ENCODE measurements at places on chromosomes 5 and 9.

DNA sequence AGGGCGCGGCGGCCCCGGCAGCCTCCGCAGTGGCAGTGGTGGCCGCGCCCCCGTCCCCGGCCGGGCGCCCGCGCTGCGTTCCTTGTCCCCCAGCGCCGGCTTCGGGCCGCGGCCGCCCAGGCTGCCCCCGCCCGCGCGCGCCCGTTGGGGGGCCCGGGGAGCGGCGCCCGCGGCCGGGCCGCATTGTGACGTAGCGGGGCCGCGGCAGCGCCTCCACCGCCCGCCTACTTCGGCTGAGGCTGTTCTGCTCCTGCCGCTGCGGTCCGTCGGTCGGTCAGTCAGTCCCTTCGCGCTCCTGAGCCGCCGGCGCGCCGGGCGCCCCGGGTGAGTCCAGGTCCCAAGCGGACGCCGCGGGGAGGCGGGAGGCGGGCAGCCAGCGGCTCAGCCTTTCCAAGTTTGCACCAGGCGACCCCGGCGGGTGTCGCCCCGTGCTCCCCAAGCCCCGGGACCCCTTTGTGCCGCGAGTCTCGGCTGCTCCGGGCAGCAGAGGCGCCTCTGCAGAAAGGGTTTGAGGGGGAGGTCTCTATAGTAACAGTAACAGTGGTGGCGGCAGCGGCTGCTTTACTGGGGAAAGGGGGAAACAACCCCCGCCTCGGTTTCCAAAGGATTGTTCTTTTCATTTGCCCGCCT is at the start of gene SNCAIP:
SNCAIP (plus strand) TSS at position 277 of the 630 bp plus-strand sequence. CDS start 78,898 bp downstream, outside the sequence.
- DNase-seq: no peak

DNA sequence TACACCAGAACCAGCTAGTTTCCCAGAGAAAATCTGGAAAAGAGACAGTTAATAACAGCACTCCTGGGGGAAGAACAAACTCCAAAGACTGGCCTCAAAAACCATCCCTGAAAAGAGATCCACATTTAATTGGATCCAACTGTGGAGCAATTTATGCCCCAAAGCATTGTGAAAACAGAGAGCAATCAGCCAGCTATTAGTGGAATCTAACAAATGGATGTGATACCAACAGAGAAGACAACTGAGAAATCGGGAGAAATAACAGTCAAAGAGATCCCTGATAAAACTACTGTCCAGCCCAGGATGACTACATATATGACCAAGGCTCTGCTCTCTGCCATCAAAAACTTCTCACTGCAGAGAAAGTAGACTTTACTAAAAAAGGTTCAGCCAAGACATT is 40.5 kb upstream of the TRIO start:
- no peak for DNase-seq

DNA sequence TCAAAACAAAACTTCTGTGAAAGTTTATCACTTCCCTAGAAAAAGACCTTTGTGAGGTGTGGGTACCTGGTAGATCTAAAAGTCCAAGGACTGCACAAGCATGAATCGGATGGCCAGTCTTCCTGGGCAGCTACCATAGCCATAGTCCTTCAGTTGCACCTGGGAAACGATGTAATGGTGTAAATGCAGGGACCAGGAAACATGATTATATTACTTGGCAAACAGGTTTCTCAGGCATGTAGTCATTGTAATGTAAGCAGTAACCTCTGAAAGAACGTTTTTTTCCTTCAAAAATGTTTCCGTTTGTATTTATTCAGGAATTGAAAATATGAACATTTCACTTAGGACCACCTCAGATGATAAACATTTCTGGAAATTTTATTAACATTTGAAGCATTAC is 433.4 kb downstream of the DTWD2 start:
- DNase-seq: no peak

DNA sequence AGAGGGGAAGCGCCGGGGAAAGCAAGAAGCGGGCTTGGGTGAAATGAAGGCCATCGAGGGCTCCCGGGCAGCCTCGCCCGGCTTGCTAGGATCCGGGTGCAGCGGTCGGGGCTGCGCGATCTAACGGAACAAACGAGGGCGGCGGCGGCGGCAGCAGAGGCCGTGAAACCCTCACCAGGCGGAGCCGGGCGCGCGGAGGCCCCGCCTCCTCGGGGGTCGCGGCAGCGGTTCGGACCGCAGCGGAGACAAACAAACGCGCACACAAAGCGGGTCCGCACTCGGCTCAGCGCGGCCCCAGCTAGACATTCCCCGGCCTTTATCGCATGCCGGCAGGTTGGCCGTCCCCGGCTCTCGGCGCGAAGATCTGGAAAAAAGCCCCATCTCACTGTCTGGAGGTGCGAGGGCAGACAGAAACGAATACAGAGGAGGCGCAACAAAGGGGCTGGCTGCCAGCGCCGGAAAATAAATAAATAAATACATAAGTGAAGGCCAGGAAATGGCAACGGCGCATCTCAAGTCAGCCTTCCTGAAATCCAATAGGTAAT is 10.5 kb upstream of the TRIM36 start:
- no peak for DNase-seq

DNA sequence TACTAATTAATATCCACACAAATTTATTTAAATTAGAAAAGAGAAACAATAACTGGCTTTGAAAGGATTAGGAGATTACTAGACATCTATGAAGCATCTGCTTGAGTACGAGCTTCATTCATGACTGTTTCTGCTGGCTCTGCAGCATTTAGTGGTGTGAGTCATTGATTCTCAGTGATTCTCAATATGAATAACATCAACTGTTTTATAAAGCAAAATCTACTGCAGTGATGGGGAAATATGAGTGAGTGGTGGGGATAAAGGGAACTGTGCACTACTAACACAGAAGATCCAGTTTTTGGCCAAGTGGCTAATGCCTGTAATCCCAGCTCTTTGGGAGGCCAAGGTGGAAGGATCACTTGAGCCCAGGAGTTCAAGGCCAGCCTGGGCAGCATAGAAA is 8.4 kb downstream of the FNBP1 start:
- DNase-seq: no peak

- DNase-seq: no peak
Observed at GRCh38 chr9:107172979-107173347, 110.1 kb upstream of the RAD23B start.

DNA sequence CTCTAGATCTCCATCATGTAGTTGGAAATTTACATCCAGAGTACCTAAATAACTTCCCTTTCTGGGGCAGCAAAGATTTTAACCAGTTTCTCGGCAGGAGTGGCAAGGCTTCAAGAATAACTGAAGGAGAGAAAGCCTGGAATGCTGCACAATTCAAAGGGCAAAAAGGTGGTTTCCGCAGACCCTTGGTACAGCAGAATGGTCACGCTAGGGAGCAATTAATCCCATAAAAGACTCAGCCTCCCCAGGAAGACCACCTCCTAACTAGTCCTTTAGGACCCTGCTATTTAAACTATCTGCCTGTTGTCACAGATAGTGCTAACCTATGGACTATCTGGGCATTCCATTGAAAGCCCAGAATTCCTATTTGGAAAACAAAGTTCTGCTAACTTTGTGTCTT is 3.6 kb downstream of the HTR1A start:
- DNase-seq: no peak

DNA sequence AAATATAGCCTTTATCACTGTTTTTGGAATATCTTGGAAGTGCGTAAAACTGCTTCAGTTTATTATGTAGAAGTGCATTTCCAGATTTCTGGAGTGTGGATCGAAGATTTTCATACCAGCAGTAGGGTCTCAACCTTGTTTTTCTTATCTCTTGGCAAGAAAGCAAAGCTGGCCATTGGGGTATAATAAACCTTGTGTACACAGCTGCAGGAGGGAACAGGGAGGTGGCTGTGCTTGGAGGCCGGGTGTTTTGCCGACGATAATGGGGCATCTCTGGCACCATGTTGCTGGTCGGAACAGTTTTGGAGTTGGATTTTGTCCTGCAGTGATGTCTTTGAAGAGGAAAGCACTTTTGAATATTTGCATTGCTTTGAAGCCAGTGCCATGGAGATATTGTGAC is 308.8 kb upstream of the DMRT1 start:
- no peak for DNase-seq

GRCh38 chr9:133735931-133736330 is 2.2 kb downstream of the SARDH start:
- no peak for DNase-seq

- DNase-seq: no peak
Observed at GRCh38 chr9:114947058-114947457, 16.7 kb upstream of the TNFSF8 start.

GRCh38 chr5:135980620-135981019 is 25.8 kb upstream of the LECT2 start:
- DNase-seq: no peak
